ENCODE measurements at places on chromosomes 3 and 15.

DNA sequence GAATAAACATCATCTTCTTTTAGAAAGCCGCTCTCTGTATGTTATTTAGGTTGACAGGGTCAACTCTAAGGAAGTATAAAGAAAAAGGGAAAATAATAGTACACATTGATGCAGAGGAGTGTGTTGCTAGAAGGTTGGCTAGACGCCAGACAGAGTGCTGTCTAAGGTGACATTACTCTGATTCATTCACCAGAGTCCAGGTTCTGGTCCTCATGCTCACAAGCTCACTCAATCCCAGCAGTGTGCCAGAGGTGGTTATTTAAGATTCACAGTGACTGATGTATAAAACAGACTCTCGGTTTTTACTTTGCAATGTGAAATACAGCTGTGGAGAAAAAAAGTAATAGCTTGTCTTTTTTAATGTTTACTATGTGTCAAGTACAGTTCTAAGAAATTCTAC is 1.7 kb downstream of the CFAP44 start:
- DNase-seq, result no peak

GRCh38 chr3:69313251-69313650 is 72.6 kb downstream of the FRMD4B start:
- DNase-seq, result no peak

GRCh38 chr15:79680720-79681119 is 216.1 kb downstream of the MTHFS start:
- DNase-seq, result peak; percentile 41

DNA sequence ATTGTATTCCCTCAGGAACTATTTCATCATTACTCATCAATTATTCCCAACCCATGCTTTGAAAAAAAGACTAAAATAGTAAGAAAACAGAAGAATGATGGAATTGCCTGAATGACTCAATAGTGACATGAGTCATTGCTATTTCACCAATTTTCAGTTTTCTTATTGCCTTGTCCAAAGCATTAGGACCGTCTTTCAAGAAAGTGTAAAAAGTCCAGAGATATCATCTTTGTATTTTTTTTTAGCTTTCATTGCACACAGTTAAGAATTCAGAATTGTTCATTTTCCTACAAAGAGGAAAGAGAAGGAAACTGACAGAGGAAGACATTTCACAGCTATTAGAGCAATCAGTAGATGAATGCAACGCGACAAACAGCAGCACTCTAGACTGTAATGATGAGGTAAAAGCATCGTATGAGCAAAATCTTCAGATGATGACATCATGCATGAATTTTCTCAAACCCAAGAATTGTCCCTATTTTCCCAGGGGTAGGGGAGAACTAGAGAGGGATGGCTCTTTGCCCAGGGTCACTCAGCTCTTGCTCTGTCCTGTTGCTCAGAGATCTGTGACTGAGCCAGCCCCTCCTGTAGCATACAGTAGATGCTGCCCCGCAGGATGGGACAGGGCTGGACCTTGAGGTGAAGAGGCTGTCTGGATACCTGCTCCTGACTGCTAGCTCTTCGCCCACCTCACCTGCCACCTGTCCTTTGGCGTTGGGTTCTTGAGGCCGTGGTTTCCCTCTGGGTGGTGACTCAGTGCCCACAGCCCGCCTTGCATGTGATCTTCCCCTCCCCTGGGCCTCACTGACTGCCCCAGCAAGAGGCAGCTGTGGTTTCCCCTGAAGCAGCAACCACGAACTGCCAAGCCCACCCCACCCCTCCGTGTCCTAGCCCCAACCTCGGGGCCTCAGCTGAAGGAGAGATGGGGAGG is 84.8 kb downstream of the PPCDC start:
- DNase-seq, result peak; percentile 79

DNA sequence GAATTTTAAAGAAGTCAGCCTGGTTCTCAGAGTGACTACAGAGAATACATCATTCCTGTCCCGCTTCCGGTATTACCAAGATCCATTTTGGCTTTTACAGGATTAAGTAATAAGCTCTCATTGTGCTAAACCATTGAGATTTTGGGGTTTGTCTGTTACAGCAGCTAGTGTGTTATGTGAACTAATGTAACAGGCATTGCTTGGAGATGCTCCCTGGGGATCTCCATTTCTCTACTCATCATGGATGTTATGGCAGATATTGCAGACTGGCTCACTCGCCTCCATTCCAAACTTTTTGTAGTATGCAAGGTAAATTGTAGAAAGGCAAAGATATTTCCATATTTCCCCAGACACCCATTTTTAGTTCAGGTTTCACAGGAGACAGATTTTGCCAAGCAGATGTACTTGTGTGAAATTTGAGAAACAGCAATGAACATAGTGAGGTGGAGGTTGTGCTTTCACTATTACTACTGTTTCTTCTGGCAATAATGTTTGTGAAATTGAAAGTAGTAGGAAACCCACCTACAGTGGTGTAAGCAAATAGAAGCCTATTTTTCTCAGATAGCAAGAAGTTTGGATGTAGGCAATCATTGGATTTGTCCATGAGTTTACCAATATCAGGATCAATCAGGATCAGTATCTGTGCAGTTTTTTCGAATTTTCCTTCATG is 177.1 kb upstream of the GALNT15 start:
- DNase-seq, result no peak

DNA sequence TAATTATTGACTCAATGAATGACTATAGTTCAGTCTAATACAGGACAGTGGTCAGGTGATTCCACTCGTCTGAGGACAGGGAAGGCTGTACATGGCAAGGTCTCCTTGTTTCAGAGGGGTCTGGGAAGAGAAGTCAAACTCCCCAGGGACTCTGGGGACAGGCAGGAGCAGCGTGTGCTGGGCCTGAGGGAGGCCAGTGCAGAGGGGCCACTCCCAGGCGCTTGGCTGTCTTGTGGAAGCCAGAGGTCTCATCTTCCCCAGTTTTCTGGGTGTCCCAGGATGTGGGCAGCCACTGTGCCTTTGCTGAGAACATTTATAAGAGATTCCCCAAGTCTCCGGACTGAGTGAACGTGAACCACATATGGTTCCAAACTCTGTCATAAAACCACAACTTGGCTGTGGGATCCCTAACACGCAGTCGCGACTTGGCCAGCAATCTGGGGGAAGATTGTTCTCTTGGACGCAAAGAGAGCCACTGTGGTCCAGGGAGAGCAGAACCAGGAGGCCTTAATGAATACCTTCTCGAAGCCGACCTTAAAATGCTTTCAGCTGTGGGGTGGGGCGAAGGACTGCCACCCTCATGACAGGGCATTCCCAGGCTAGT is 30.4 kb downstream of the BHLHE40 start:
- DNase-seq, result no peak

DNA sequence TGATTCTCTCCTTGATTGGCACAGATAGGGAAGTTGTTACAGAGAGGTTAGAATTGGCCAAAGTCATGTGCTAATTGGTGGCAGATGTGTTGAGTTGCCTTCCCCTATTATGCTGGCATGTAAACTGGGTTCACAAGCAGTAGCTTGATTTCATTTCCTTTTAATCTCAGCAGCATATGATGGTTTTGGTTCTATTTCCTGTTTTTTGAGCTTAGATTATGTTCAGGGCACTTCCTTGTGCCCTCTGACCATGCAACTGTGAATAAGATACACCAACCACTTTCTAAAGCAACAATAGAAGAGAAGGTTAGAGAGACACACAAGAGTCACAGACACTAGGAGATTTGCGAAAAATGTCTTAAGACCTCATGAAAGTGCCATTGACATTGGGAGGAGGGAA is 16.5 kb downstream of the HPS3 start:
- DNase-seq, result no peak

DNA sequence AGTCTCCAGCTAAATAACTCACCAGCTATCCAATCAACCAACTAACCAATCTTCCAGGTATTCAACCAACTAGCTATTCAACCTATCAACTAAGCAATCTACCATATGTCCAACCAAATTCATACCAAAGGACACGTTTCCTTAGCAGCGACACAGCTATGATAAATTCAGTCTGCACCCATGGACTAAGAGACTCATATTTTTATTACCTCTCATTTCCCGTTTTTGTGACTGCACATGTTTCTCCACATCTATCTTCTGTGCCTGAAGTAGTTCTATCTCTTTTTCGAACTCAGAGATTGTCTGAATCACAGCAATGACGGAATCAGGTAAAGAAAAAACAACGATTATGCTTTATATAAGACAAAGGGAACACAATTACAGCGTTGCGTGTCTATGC is 34.0 kb upstream of the GNB5 start:
- no peak for DNase-seq
